ENCODE measurements at places on chromosomes 7 and 10.

GRCh38 chr7:7805511-7806153, 87.2 kb upstream of the RPA3 start:
- DNase-seq: no peak

- DNase-seq: no peak
These were observed 401.9 kb downstream of the SORCS3 start for GRCh38 chr10:105042906-105043552.

GRCh38 chr7:128954830-128955802, 17.4 kb downstream of the IRF5 start:
- DNase-seq: no peak

GRCh38 chr7:45390731-45391130, 183.4 kb upstream of the ADCY1 start:
- DNase-seq: no peak

GRCh38 chr10:130160775-130161174, 24.6 kb downstream of the GLRX3 start:
- no peak for DNase-seq

DNA sequence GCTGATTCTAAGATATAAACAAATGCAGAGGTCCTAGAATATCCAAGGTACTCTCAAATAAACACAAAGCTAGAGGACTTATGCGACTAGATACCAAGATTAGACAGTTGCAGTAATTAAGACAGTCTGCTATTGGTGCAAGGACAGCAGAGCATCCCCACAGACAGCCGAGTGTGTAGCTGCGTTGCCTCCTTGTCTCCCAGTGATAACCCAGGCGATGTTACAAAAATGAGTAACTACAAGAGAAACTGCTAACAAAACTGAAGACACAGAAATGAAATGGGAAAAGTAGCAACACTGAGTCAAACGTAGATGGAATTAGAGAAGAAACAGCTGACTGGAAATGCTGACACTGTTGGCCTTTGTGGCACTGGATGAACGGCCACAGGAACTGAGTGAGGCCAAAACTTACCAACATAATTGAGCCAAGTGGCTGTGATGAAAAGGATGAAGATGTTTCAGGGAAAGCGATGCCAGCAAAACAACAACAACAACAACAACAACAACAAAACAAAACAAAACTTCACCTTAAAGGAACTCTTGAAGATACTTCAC, 54.3 kb downstream of the BAIAP2L1 start:
- no peak for DNase-seq

- DNase-seq: no peak
These were observed 52.4 kb downstream of the CASD1 start for GRCh38 chr7:94561841-94562514.

DNA sequence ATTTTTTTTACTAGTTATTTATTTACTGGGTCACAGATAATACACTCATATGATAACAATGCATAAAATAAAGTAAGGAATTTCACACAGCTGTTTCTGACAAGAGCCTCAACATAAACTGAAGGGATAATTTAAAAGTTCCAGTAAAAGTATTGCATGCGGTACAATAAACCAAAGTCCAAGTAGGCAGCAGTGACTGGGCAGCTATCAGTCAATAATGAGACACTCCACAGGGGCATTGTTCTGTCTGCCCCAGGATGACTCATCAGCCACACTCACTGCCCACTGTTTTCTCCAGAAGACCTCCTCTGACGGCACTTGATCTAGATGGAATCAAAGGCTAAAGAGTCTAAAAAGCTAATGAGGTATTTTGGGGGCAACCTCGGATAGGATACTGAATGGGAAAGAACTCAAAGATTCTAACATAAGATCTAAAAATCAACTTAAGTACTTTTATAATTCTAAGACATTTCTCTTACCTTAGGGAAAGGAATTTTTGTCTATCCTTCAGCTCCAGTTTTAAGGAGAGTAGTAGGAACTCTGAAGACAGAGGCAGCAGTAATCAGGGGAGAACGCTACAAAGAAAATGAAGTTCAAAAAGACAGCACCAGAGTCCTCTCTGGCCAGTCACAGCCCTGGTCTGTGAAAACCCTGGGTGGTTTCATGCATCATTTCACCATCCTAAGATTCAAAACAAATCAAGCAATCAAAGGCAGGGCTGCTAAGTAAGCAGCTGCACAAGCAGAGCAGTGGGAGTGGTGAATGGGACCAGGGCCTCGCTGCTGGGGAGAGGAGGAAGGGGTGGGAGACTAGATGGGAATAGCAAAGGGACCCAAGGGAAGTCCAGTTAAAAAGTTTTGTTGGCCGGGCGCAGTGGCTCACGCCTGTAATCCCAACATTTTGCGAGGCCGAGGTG, 175.1 kb downstream of the AVL9 start:
- no peak for DNase-seq

GRCh38 chr10:76550806-76551205, 1086.8 kb downstream of the KCNMA1 start:
- no peak for DNase-seq

DNA sequence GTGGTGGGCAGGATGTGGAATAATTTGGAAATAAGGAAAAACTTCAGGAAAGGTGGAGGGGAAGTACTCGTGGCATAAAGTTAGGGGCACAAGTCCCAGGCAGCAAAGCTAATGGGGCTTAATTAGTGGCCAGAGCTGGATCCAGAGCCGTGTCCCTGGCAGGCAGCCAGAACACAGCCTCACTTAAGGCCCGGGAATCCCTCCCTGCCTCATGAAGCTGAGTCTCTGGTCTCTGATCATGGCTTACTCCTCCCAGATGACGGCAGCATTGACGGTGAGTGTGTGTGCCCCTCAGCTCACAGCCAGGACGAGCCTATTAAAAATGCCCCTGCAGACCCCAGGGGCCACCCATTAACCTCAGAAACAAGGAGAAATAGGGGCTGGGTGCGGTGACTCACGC, 48.2 kb upstream of the NPTX2 start:
- no peak for DNase-seq

- DNase-seq: no peak
These were observed 184.3 kb upstream of the SLC26A5 start for GRCh38 chr7:103630318-103630717.

DNA sequence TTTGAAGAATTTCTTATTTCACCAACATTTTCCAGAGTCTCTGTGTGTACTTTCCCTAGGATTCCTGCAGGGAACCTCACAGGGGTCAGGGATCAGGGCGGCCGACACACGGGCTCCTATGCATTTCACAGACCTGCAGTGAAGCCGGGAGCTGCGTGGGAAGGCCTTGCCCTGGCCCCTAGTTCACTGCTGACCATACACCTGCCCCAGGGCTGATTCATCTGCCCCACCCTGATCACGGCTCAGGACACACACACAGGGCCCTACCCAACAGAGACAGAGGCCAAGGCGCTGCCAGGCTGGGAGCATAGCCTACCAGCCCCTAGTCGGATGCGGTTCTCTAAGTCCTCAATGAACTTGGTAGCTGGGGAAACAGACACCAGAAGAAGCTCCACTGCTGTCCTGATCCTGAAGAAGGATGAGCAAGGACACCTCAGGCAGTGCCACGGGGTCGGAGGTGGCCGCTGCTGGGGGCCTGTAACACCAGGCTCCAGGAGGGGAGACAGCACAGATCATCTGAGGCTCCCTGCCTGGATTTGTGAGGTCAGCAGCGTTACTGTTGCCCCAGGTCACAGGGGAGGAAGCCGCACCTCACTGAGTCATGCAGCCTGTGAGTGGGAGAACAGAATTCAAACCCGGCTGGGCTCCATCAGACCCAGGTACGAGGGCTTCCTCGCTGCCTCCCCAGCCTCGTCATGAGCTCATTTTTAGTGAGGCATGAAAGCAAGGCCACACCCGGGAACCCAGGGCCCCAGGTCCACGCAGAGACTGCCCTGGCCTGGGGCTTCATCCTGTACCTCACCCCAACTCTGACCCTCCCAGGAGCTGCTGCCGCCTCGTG, 278.8 kb upstream of the PPP2R2D start:
- no peak for DNase-seq

DNA sequence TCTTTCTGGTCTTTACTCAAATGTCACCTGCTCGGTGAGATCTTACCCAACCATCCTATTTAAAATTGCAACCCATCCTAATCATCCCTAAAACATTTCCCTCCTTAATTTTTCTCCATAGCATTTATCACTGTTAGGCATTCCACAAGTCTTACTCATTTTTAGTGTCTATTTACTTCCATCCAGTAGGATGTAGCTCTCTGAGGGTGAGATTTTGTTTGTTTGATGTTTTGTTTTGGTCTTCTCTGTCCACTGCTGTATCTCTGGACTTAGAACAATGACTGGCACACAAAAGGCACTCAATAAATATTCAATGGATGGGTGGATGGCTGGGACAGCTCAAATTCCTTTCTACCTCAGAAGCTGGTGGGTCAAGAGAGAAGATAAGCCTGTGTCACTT, 15.8 kb upstream of the DUSP5 start:
- no peak for DNase-seq

GRCh38 chr7:34755008-34755407, 97.0 kb downstream of the NPSR1 start:
- no peak for DNase-seq

GRCh38 chr7:16695621-16696237, 49.7 kb downstream of the BZW2 start:
- no peak for DNase-seq

- DNase-seq: no peak
These were observed 107.1 kb downstream of the DLG5 start for GRCh38 chr10:77819210-77820112.

GRCh38 chr10:82668221-82668895, 793.4 kb downstream of the NRG3 start:
- no peak for DNase-seq

DNA sequence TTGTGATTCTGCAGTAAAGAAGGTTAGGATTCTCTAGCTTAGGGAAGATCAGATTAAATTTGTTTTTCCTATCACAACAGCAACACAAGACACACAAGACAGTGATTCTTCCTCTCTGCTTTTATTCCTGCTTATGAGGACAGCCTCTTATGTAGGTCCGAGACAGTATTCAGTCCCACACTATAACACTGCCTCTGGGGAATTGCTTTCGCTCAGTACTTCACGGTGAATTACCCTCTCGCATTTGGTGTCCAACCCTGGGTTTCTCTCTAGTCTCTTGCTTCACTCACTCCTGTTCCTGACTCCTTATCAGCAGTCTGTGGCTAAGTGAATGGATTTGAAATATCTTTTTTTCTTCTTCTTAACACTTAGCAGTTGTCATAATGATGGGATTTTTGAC, 1.7 kb downstream of the HIF1AN start:
- DNase-seq: no peak

DNA sequence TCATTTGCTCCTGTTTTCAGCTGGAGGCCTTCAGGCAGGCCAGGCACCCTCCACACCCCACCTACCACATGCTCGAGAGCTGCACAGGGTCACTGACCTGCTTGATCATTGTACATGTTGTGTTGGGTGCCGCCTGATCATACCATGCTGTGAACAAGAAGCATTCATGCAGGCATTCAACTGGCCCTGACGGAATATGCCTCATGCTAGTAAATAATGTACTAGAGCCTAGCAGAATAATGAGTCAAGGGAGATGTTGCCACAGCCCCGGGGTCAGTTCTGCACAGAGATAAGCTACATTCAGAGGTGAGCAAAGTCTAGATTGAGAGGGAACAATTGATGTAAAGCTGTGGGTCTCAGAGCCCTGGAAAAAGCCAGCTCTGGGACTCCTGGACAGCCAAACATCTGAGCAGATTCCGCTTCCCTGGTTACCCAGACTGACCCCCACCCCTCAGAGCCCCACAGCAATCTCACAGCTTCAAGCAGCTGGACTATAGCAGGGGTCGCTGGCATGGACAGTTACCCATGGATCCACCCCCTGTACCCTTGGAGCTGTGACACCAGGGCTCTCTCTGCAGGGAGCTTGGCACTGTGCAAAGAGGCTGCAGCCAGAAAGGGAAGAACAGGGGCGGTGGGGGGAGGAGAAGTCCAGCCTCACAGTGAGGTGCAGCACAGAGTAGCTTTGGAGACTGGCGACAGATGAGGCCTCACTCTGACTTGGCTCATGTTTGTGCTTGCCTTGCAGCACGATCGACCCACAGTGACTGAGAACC, 86.6 kb downstream of the FRMPD2 start:
- no peak for DNase-seq

- peak; percentile 86 for DNase-seq
These were observed 154.5 kb upstream of the LYZL2 start for GRCh38 chr10:30783939-30784501.

GRCh38 chr10:43689955-43690771, 41.5 kb upstream of the ZNF32 start:
- peak; percentile 83 for DNase-seq

DNA sequence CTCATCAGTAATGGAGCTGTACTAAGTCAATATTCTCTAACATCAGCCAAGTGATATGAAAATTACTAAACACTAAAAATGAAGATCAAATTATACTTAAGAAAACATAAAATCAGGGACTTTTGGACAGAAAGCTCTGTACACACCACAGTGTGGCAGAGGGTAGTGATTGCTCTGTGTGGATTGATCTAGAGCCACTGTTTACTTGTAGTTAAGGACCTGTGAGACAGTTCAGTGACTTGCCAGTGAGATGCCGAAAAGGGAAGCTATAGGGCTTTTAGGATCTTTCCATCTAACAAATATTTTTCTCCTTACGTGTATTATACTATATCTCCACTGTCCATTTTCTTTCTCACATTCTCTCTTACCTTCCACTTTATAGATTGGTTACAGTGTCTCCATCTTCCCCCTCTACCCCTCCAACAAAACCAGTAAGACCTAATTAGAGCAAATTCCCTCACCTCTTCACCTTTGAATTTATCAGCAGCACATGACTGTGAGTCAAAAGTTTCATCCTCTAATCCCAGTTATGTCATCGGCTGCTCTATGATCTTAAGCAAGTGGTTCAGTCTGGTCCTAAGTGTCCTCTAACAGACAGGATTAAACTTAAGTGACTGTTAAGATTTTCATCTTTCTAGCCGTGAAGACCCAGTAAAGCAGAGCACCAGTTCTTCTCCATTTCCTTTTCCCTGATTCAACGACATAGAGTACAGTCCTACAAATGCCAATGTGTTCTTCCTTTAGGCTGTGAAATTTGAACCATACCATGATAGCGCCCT, 6.9 kb downstream of the PIK3CG start:
- no peak for DNase-seq

- no peak for DNase-seq
These were observed 13.4 kb upstream of the SFRP5 start for GRCh38 chr10:97785231-97785630.

DNA sequence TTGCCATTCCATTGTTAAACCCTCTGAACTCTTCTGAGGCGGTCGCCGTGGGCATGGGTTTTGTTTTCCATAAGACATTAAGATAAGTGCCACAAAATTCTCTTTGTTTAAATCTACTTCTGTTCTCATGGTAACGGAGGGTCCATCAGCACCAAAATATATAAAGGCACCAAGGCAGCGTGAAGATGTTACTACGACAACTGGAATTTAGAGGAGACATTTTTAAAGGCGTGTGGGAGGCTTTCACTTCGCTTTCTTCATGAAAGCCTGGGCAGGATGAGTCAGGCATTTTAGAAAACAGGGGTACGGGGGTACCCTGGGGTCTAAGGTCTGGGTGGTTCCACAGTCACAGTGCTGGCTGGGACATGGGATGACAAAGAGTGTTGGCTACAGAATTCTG, 34.0 kb downstream of the SMKR1 start:
- no peak for DNase-seq

Measured in CD4-positive, CD25-positive, alpha-beta regulatory T cell (primary cell).